Anterior cingulate cortex (tissue), 58 donors: ENCODE measurements at places on chromosomes 7 and 10.

- no peak for DNase-seq
Measured at GRCh38 chr10:57968328-57969016, 299.2 kb downstream of the IPMK start.

- no peak for DNase-seq
Measured at GRCh38 chr7:139830292-139830691, 1.2 kb downstream of the TBXAS1 start.

DNA sequence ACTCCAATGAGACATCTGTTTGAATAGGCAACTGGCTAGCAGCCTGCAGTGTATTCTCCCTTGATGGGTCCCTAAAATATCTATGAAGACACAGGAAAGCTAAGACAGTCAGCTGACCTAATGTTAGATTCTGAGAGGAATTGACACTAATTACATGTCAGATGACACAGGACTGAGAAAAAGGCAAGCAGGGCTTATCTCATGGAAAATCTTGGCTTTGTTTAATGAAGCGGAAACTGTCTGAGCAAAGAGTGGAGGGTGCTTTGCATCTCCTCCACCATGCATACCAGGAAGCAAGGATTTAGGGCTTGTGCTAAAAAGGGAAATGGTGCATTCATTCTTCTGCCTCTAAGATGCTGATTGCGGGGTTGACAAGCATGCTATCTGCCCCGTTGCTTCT lies 135.5 kb upstream of the GLI3 start:
- DNase-seq: no peak

DNA sequence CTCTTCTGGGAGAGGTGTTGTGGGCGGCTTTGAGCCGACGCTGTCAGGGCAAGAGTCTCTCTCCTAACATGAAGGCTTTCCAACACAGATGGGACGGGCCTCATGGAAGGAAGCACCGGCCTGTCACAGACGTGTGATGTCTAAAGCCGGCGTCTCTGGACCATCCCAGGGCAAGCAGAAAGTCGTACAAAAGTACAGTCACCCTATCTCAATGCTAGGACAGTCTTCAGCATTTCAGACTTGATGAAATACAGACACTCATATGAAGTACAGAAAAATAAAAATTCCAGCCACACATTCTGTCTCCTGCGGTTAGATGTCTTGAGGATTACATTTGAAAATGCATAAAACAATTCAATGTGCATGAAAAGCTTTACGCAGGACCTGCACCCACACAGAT lies 30.6 kb downstream of the CYP2W1 start:
- DNase-seq: no peak

- DNase-seq: no peak
Measured at GRCh38 chr7:151844071-151844824, 32.7 kb downstream of the PRKAG2 start.

GRCh38 chr10:20647756-20648155 lies 249.4 kb downstream of the NEBL start:
- no peak for DNase-seq

- DNase-seq: no peak
Measured at GRCh38 chr7:159213253-159213652, 68.6 kb upstream of the VIPR2 start.

DNA sequence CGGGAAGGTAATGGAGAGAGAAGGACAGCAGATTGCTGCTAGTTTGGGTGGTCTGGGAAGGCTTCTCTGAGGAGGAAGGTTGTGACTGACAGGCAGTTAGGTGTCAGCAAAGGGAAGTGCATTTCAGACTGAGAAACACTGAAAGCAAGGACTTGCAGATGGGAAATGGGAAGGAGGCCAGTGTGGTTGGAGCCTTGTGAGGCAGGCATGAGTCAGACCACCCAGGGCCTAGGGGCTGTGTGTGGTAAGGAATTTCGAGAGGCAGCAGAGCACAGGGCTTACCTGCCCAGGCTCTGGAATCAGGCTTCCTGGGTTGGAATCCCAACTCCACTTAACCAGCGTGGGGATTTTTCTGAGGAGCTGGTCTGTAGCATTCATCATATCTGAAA lies 53.5 kb downstream of the NRF1 start:
- no peak for DNase-seq

DNA sequence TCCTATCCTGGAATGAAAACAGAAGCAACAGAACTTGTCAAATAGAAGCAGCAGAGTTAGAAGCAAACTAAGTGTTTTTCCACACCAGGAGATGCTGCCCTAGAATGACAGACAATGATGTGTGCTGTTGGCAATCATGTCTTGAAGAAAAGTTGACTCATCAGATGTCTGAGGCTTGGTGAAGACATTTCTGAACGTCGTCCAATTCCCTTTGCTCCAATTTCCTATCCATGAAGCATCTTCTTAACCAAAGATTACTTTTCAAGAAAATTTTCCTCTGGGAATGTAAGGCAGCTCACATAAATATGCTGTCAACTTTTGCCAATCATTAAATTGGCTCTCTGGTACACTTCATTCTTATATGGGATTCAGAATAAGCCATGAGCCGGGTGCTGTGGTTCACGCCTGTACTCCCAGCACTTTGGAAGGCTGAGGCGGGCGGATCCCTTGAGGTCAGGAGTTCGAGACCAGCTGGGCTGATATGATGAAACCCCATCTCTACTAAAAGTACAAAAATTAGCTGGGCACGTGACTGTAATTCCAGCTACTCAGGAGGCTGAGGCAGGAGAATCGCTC lies 34.6 kb downstream of the MALSU1 start:
- no peak for DNase-seq

DNA sequence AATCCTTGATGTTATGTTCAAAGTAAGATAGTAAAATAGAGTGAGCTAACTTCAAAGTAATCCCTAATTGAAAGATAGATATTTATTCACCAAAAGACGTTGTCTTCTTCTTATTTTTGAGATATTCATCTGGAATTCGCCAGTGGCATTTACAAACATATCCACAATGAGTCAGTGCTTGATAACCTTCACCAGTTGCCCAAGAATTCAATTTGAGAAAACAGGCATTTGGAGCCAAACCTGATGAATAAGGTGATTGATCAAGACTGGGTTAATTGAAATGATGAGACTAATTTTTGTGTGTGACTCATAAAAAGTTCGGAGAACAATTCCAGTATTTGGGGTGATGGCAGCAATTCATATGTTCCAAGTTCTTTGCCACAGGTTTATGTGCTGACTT lies 344.0 kb downstream of the ARL4A start:
- DNase-seq: no peak

- peak; percentile 2 for DNase-seq
Measured at GRCh38 chr7:112411186-112411795, 39.0 kb upstream of the IFRD1 start.

DNA sequence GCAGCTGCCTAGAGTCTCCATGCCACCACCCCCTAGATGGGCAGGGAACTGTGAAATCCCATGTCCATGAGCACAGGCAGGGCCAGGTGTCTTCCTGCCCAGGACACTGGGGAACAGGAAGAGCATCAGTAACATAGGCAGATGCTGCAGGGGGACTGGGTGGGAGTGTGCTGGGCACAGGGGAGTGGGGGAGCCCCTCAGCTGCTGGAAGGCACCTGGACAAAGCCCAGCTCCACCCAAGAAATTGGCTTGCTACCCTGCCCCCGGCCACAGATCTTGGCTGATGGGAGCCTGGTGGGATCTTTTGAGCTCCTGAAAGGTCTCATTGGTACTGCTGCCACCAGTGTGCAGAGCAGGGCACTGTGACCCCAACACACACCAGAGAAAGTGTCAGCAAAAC lies 66.7 kb downstream of the TCERG1L start:
- no peak for DNase-seq

DNA sequence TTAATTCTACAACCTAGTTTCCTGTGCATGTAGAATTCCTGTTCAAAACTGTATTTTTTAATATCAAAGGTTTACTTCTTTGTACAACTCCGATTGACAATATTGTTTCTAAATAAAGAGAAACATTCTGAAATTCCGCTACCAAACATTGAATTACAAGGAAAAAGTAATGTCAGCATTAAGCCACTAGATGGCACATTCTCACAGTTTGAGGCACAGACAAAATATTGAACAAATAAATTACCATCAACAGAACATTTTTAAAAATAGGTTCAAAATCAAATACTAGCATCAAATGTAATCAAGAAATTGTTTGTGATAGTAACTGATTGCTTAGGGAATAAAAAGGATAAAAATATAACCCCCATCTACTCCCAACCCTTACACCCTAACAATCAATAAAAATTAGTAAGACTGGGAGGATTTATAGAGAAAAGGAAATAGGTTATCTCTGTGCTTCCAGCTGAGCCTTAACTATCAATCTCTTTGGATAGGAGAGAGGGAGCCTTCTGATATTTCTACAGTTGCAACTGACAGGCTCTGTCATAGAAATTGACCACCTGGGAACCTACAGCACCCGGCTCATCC lies 86.6 kb upstream of the C7orf33 start:
- no peak for DNase-seq

DNA sequence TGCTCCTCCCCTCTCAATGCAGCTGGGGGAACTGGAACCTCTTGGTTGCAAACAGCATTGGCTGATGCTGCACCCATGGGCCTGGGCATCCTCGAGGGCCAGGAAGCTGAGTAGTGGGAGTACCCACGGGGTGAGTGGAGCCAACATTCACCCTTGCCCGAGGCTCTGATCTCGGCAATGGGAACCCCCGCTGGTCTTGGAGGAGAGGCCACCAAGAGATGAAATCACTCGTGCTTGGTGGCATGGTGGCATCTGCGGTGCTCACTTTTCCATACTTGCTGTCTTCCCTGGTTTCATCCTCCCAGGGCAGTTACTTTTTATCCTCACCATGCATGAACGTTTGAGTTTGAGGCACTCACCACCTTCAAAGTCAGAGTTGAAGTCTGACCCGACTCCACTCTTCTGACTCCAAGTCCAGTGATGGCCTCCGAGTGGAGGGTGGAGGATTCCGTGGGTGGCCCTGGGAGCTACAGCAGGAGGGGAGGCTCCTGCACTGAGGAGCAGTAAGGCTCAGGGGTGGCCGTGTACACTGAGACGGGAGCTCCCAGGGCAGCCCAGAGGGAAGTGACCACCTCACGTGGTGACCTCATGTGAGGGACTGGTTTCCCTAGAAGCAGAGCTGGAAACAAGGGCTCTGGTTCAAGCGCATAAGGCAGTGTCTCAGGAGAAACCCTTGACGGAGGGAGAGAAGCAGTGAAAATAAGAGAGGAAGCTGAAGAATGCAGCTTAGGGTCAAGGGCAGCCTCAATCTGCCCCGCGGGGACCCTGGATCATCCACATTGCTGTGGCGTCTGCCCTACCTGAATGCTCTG lies 349.1 kb downstream of the TCERG1L start:
- DNase-seq: no peak
